ENCODE measurements at places on chromosomes 5 and 9.

DNA sequence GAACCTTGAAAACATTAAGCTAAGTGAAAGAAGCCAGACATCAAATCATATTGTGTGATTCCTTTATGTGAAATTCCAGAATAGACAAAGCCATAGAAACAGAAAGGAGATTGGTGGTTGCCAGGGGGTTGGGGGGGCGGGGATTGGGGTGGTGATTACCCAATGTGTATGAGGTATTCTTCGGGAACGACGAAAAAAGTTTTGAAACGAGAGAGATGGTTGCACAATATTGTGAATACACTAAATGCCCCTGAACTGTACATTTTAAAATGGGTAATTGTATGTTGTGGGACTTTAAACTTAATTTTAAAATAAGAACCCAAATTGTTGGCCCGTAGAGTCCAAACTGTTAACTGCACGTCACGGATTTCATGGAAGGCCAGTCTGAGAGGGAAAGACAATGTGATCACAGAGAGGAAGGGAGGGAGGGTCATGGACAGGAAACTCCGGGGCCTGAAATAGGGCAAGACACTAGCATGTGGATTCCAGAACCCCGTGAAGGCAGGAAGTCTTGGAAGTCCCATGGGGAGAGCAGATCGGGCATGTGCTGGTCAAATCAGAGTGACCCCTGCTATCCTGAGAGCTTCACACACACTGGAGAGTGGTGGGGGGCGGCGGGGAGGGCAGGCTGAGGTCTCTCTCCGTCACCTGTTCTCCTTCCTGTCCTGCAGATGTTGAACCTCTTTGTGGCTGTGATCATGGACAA is 218.4 kb downstream of the CACNA1B start:
- DNase-seq: no peak

GRCh38 chr5:148725675-148726074 is 71.3 kb upstream of the HTR4 start:
- no peak for DNase-seq

DNA sequence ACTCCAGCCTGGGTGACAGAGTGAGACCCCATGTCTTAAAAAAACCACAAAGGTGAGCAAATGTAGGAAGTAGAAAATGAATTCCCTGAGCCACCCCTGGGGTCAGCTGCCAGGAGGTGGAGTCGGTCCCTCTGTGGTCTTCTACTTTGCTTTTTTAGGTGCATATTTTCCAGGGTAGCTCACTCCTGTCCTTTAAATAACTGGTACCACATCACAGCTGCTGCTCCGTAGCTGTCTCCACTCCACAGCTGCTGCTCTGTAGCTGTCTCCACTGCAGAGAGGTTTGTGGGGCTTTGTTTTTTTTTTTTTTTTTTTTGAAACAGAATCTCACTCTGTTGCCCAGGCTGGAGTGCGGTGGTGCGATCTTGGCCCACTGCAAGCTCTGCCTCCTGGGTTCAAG is 8.9 kb downstream of the WDR5 start:
- DNase-seq: no peak

DNA sequence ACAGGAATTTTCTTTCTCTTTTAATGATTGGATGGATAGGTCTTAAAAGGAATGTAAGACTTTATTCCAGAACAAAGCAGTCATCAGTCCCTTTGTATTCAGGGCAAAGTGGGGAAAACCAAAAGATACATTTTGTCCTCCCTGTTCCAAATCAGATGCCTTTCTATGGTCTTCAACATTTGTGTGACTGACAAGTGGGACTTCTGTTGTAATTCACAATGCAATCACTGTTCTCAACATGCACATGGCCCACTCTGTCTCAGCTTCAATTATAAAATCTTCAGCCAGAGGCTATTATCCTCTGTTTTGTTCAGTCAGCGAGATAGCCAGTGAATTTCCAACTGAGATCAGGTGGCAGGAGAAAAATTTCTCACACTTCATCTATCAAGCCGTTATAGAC is 95.5 kb upstream of the ERBIN start:
- DNase-seq: no peak

- DNase-seq: no peak
Measured at GRCh38 chr9:96441798-96442445, 8.0 kb upstream of the HABP4 start.

DNA sequence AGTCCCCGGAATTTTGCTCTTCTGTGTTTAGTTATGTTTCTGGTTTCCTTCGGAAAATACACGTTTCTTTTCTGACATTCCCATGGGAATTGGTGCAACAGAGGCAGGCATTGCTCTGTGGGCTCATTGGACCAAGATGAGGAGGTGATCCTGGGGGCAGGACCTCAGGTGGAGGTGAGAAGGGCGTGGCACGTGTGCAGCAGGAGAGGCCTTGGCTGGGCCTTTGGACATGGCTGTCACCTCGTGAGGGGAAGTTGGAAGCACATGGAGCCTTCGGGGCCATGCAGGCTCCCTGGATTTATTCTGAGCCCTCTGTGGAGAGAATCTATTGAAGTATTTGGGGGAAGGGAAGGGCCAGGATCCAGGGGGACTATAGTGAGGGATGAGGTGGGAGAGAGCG is 44.5 kb downstream of the WNK2 start:
- no peak for DNase-seq

DNA sequence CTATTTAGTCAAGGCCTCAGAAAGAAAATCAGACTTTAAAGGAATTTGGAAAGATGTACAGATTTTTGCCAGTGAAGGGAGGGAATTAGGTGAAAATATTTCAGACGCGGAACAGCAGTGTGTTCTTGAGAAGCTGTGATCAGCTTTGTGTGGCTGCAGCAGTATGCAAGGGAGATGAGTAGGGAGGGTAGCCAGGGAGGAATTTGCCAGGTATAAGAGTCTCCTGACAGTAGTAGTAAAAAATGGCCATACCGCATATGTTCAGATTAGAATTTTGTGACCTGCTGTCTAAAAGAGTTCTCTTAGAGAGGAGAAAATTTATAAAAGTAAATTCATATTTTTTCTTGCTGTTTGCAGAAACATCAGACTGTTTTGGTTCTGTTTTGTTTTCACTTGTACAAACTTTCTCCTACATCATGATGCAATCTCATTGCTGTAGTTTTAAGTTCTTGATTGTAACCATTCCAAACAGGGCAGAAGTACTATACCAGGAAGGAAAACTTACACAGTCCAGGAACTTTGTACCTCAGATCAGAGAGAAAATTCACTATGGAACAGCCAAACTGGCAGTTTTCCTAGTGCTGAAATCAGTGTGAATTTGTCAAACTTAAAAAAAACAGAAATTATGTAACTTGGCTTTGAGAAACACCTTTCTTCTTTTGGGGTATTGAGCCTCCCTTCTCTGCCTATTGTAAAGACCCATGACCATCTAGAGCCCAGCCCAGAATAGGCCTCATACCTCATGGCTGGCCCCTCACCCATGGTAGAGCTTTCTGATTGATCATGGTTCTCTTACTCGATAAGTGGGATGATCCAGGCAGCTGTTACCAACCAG is 78.4 kb upstream of the NR3C1 start:
- DNase-seq: no peak

DNA sequence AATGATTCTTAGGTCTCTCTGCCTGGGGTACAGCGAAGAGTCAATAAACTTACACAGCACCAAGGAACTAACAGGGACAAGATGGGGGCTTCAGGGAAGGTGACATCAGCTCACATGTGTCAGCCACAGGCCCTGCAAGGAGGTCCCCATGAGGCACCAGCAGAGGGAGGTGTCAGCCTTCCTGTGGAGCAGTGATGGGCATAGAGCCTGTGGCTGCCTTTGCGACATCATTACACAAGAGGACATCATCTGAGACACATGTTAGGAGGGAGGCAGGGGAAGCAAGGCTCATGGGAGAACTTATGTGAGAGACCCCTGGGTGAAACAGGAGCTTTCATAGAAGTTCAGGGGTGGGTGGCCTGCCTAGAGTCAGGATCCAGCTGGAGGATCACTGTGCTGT is 389.6 kb downstream of the SEMA5A start:
- DNase-seq: peak; percentile 79

GRCh38 chr5:169706758-169707450 is 69.8 kb downstream of the DOCK2 start:
- DNase-seq: peak; percentile 55

GRCh38 chr9:11128156-11128555 is 515.4 kb upstream of the PTPRD start:
- no peak for DNase-seq

DNA sequence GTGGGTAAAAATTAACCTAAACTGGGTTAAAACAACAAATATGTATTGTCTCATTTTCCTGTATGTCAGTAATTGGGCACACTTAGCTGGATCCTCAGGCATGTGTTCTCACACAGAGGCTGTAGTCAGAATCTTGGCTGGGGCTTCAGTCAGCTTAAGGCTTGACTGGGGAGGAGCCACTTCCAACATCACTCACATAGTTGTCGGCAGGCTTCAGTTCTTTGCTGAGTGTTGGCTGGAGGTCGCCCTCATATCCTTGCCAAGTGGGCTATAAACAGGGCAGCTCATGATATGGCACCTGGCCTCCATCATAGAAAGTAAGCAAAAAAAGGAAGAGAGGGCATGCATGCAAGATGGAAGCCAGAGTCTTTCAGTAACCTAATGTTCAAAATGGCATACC is 173.0 kb downstream of the GIN1 start:
- no peak for DNase-seq

DNA sequence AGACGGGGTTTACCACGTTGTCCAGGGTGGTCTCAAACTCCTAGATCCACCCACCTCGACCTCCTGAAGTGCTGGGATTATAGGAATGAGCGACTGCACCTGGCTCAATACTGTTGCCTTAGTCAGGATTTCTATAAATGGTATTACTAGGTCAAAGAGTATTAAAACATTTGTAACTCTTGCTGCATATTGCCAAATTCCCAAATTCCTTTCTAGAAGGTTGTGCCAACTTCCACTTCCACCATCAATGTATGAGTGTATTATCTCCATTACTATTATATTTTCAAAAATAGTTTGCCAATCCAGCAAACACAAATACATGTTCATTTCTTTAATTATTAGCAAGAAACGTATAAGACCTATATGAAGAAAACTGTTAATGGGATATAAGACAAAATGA is 10.6 kb downstream of the PTGR1 start:
- DNase-seq: no peak

DNA sequence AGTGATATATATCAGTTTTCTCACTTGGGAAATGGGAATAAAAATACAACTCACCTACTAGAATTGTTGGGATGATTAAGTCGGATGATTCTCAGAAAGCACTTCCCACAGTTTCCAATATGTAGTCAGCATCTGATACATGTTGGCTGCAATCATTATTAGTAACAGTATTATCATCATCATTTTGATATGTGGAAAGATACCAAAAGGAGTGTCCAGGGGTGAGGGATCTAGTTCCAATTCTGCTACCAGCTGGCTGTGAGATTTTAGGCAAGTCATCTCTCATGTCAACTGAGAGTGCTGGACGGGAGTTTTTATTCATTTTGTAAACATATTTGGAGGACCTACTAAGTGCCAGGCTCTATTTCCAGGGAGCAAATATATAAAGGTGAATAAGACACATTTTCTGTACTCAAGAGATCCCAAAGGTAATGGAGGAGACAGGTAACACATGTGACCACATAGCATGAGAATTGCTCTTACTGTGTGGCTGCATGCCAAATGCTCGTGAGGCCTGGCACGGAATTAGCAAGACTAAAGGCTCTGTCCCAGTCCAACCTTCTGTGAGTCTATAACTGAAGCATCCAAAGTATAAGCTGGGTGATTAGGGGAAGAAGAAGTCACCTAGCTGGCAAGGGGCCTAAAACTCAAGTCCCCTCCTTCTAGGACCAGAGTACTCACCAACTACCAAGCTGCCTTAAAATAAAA is 83.0 kb downstream of the GRIA1 start:
- no peak for DNase-seq

DNA sequence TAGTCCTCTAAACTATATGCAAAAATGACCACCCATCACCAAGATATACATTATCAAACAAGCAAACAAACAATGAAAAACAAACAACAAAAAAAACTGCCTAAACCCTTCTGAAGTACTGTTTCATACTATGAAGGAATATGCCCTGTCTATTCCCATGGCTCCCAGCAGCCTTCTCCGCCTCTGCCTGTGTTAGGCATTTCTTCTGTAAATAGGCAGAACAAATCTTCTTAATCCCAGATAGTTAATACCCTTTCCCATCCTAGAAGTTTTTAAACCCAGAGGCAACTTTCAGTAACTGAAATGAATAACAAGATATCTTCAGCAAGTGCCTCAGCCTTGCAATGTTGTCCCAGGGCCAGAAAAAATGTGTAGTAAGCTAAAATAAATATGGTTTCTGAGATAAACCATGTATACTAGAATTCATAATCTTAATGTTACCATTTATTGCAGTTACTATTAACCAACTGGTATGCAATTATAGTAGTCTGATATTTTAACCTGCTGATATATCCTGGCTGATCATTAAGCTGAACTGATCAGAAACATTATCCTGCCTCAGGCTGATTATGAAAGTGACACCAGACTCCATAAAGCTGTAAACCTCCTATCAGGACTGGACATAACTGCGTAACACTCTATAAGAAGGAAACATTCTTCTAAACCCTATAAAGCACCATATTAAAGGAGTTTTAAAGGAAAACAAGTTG is 68.5 kb downstream of the ANKRD31 start:
- no peak for DNase-seq

GRCh38 chr9:94057918-94058317 is 26.3 kb upstream of the PTPDC1 start:
- no peak for DNase-seq

- DNase-seq: no peak
Measured at GRCh38 chr9:17862101-17862500, 283.2 kb downstream of the SH3GL2 start.

DNA sequence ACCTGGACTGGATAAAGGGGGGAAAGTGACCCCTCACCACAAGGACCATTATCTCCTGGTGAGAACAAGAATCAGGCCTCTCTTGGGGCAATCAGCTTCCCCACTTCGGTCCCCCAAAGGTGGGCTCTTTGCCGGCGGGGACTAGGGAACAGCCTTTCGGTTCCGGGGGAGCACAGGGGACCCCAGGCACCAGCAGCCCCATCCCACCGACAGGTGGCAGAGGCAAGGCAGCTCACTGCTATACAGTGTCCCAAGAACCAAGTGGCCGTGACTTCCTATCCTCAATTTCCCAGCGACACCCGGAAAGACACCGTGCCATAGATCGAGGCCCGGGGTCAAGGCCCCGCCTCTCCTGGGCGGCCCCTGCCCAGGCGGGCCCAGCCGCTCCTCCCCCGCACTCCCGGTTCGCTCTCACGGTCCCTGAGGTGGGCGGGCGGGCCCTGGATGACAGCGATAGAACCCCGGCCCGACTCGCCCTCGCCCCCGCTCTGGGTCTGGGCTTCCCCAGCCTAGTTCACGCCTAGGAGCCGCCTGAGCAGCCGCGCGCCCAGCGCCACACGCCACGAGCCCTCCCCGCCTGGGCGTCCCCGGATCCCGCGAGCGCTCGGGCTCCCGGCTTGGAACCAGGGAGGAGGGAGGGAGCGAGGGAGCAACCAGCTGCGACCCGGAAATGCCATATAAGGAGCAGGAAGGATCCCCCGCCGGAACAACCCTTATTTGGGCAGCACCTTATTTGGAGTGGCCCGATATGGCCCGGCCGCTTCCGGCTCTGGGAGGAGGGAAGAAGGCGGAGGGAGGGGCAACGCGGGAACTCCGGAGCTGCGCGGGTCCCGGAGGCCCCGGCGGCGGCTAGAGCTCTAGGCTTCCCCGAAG is 655 bp upstream of the EGR1 start:
- DNase-seq: peak; percentile 99

GRCh38 chr5:50856401-50857119 is 190.1 kb downstream of the PARP8 start:
- no peak for DNase-seq

- DNase-seq: no peak
Measured at GRCh38 chr9:103545260-103545659, 548.8 kb upstream of the SMC2 start.

Measured in fibroblast of skin of scalp (primary cell).